ENCODE measurements at places on chromosomes 5 and 9.

- H3K27me3 ChIP-seq, result no peaks in the 10 kb centered on the region
- H3K27ac ChIP-seq, result no peak overlapping the region
- H3K4me3 ChIP-seq, result no peak overlapping the region
- peak; percentile 17 for DNase-seq
- peaks cover 2% of the 10 kb centered on the region for H3K4me1 ChIP-seq
Measured at GRCh38 chr9:98365227-98365669, 109.8 kb upstream of the TBC1D2 start.

GRCh38 chr5:138177941-138178515 lies 402 bp downstream of the BRD8 start:
- peaks cover 12% of the 10 kb centered on the region for H3K4me1 ChIP-seq
- no peaks in the 10 kb centered on the region for H3K27me3 ChIP-seq
- H3K36me3 ChIP-seq, result peaks cover 48% of the 10 kb centered on the region
- H3K27ac ChIP-seq, result peak overlapping the region; percentile 84

- no peak for DNase-seq
- no peaks in the 10 kb centered on the region for H3K36me3 ChIP-seq
- peaks cover 3% of the 10 kb centered on the region for H3K27me3 ChIP-seq
- H3K4me3 ChIP-seq, result no peak overlapping the region
- no peak overlapping the region for H3K27ac ChIP-seq
Measured at GRCh38 chr5:151357792-151358191, 10.4 kb upstream of the SLC36A2 start.

GRCh38 chr9:99873531-99873930 lies 32.9 kb upstream of the STX17 start:
- peak; percentile 23 for DNase-seq
- no peak overlapping the region for H3K27ac ChIP-seq
- H3K4me1 ChIP-seq, result no peaks in the 10 kb centered on the region
- no peak overlapping the region for H3K4me3 ChIP-seq
- no peaks in the 10 kb centered on the region for H3K36me3 ChIP-seq

DNA sequence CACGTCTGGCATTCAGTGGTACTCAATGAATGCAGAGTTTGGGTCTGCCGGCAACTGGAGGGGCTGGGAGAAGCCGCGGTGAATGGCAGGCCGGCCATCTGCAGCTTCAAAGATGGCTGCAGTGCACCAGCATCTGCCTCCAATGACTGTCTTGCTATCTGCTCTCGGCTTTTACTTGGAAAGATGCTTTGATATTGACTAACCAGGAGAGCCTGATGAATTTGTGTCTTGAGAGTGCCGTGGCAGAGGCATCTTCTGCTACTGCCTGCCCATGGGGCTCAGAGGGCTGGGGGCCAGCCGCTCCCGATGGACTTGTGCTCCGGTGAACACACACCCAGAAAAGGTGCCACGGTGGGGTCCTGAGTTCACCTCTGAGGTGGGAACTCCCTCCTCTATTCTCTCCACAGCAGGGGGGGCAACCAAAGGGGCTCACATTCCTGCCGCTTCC lies 164.5 kb downstream of the COL23A1 start:
- DNase-seq, result no peak
- H3K27me3 ChIP-seq, result peaks cover 11% of the 10 kb centered on the region
- no peaks in the 10 kb centered on the region for H3K4me1 ChIP-seq
- no peak overlapping the region for H3K27ac ChIP-seq

DNA sequence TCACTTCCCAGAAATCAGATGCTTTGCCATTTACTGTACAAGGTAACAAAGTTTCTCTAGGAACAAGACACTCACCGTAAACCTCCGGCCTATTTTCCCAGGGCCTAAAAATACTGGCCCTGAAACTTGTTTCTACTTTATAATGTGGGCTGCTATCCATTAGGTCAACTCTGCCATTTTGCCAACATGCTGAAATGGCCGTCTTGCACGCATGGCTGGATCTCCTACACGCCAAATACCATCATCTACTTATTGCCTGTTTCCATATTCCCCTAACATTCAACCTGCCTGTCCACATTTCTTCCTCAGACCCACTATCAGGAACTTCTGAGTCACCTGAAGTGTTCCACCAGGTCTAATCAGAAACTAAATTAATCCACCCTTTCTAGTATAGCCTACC lies 4.7 kb downstream of the TBCA start:
- H3K27ac ChIP-seq, result no peak overlapping the region
- peaks cover 3% of the 10 kb centered on the region for H3K36me3 ChIP-seq
- no peak for DNase-seq
- no peaks in the 10 kb centered on the region for H3K4me1 ChIP-seq
